ENCODE measurements at places on chromosomes 16 and 17.
A peak's percentile ranks its signal among the peaks of the same experiment; 100 is the strongest.

DNA sequence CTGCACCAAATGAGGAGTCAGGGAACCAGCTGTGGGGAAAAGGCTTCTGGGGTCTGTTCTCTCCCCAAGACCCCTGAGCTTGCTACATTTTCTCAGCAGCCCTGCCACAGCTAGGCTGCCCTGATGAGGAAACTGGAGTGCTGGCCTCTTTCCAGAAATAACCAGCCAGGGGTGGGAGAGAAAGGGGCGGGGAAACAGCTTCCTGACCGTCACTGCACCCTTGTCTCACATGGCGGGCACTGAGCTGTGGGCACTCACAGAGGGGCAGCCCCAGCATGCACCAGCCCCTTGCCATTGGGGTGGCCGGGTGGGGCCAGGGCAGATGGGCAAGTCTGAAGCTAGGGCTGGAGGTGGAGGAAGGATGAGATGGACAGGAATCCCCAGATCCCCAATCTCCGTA, 2.9 kb downstream of the SRL start:
- no peak for DNase-seq

DNA sequence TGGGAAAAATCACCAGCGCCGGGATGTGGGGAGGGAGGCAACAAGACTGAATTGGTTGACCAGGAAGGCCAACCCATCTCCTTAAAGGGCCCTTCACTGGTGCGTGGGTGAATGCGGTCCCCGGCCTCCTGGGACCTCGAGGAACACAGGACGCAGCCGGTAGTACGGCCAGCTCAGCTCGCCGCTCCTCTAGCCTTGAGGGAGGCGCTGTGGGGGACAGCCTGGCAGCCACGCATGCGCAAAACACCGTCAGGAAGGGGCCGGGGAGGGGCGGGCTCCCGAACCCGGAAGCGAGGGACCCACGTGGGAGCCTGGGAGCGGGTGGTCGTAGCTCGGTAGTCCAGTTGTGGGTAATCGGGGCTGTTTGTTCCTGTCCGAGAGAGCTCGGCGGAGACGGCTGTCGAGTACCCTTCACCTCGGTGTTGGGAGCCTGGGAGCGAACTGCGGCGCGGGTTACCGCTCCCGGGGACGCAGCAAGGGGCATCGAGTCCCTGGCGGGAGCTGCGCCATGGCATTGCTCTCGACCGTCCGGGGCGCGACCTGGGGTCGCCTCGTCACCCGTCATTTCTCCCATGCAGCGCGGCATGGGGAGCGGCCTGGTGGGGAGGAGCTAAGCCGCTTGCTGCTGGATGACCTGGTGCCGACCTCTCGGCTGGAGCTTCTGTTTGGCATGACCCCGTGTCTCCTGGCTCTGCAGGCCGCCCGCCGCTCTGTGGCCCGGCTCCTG, at the start of gene MRM1:
Gene MRM1, plus strand, starts transcription at position 281 of the 727 bp plus-strand sequence. Its CDS starts 228 bp downstream, at position 509.
- DNase-seq: peak; percentile 64

GRCh38 chr16:79770244-79771064, 169.9 kb upstream of the MAF start:
- peak; percentile 87 for DNase-seq

DNA sequence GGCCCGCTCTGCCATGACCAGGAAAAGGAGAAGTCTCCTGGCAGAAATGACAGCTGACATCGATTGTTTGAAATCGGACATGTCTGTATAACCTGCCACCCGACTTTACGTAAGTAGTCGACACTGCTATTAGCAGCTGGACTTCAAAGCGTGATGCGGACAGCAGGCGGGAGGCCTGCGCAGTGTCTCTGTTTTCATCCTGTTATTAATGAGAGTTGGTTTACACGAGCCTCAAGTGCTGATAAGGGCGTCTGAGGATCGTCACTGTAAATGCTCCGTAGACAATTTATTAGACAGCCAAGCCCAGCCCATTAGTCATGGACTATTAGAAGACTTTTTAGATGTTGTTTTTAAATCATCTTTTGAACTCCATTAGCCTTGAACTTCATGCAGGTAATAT, 328.3 kb downstream of the FOXL1 start:
- DNase-seq: no peak

DNA sequence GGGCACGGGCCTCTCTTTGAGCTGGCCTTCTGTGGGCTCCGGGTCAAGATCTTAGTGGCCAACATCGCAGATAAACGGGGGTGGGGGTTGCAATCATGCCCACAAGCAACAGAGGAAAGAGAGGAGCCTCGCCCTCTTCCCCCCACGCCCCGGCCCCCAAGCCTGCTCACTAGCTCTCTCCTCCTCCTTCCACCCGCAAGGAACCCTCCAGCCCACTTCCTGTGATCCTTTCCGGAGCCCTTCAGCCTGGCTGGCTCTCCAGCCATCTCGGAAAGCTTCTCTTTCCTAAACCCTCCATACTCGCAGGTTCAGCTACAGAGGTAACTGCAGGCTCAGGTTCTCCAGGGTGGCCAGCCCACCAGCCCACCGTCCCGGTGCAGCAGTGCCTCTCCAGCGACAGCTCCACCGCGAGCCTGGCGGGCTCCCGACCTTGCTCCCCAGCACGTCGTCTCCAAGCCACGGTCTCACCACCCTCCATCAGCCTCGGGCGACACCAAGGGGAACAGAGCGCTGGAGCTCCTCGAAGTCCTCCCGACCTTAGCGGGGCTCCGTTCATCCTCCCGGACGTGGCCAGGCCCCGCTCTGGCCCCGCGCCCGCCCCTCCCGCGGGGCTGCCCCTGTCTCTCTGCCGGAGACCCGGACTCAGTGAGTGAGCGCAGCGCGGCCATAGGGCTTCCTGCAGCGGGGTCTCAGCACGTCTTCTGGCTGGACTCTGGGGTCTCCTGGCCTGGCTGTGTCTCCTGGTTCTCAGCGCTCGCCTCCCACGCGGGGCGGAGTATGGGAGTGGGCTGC, 12.9 kb upstream of the ODF4 start:
- peak; percentile 26 for DNase-seq

- no peak for DNase-seq
These were observed 23.6 kb upstream of the GPRC5C start for GRCh38 chr17:74408262-74408661.

GRCh38 chr16:11602321-11602720, 15.6 kb upstream of the LITAF start:
- peak; percentile 94 for DNase-seq

GRCh38 chr16:16105646-16106045, 117.6 kb downstream of the ABCC6 start:
- DNase-seq: no peak

- DNase-seq: no peak
These were observed 11.8 kb downstream of the HSD11B2 start for GRCh38 chr16:67442581-67443255.

Measured in NCI-H526 (cell line).